ENCODE measurements at places on chromosomes 4 and X.

DNA sequence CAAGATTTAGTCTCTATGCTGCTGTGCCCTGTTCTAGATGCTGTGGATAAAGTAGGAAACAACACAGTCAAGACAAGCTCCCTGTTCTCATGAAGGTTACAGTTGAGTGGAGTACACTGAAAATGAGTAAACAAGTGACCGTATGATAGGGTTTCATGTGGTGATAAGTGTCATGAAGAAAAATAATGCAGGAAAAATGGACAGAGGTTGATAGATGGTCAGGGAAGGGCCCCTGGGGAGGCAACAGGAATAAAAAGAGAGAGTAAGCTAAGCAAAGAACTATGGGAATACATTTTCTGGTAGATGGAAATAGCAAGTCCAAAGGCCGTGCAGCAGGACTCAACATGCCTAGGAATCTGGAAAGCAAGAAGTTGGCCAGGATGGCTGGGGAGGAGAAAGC is 394.0 kb downstream of the DTHD1 start:
- no peak for DNase-seq

DNA sequence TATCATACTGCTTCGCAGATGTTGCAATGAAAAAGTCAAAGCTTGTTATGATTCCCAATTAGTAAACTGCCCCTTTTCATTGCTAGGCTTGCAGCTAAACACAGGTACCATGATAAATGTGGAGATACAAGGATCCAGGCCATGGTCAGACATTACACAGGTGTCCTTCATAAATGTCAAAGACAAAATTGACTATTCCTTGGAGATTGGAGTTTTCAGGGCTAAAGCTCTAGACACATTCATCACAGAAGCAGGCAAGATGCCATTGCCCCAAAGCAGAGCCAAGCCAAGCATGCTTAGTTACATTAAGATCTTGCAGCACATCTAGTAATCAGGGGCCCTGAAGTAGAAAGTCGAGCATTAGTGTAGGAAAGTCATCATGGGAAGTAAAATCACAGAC is 111.3 kb upstream of the INTU start:
- no peak for DNase-seq

DNA sequence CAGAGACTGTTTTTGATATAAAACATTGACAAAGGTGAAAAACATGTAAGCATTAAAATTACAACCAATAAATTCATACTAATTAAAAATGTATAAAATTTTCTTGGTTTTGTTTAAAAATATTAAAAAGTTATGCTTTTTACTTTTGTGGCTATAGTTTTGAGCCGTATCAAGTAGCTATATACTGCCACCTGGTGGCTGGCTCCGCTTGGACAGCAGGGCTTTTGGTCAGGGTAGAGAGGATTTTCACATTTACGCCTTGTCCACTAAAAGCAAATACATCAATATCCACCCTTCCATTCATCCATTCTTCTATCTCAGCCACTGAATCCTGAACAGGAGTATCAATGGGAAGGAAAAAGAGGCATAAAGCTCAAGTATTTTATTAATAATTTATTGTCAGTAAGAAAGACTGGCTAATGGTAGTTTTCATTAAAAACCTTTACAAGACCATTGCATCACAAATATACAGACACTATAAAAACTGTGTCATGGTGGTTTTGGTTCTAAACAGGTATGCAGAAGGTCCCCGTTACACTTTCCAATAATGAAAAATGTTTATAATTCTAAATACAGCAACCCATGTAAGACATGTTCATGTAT is 32.1 kb upstream of the MTNR1A start:
- peak; percentile 13 for DNase-seq

- no peak for DNase-seq
These were observed 587.6 kb upstream of the DIPK2B start for GRCh38 chrX:45788315-45788714.

- no peak for DNase-seq
These were observed 48.1 kb upstream of the BCOR start for GRCh38 chrX:40145923-40146261.

- DNase-seq: no peak
These were observed 33.6 kb upstream of the MXD4 start for GRCh38 chr4:2295500-2295899.

DNA sequence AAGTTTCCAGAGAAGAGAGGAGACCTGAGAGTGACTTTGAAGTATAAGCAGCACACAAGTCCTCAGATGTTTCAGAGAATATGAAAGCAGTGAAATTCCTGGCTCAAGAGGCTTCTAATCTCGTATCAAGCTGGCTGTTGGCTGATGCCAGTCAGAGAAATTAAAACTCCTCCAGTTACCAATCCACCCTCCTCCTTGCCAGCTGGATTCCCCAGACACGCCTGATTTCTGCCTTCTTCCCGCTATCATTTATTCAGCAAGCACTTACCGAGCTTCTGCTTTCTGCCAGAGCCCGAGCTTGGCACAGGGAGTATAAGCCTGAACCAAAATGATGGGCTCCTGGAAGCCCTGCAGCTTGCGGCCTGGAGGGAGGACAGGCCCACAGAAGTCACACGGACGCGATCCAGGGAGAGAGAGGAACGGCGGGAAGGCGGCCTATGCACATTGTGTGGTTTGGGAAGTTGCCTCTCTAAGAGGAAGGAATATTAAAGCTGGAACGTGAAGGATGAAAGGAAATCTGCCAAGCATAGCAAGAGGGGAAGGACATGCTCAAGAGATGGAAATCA is 102.4 kb upstream of the TBL1X start:
- no peak for DNase-seq

- no peak for DNase-seq
These were observed 15.3 kb upstream of the ANXA5 start for GRCh38 chr4:121712001-121712651.

DNA sequence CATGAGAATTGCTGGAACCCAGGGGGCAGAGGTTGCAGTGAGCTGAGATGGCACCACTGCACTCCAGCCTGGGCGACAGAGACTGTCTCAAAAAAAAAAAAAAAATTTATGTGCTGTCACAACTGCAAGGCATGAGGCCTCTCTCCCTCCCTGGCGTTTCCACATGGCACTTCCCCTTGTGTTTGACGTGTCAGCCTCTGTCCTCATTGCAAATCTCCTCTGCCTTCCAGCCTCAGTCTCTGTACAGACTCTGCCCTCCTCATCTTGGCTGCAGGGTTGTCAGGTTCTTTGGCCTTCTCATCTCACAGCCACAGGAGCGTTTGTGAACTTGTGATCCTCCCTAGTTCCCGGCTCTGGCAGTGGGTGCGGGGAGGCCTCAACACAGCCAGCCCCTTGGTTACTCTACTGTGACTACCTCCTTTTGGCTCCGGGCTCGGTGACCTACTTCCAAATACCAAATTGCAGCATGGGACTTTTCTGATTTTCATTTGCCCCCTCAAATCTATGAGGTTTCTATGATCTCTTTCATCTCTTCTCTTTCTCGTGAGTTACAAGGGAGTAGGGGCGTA is 250.0 kb downstream of the CBR4 start:
- DNase-seq: no peak

GRCh38 chr4:185743722-185744487 is 68.1 kb downstream of the SORBS2 start:
- DNase-seq: no peak

- no peak for DNase-seq
These were observed 50.6 kb downstream of the NHS start for GRCh38 chrX:17425551-17425950.

DNA sequence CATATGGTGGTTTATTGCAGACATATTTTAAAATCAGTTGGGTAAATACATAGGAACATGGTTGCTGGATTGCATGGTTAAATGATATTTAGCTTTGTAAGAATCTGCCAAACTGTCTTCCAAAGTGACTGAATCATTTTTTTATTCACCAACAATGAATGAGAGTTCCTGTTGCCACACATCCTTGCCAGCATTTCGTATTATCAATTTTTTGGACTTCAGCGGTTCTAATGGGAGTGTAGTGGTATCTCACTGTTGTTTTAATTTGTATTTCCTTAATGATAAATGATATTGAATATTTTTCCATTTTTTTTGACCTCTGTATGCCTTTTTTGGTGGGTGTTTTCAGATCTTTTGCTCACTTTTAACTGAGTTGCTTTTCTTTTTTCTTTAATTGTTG is 1.4 kb upstream of the MTHFD2L start:
- no peak for DNase-seq

- DNase-seq: no peak
These were observed 59.3 kb downstream of the AFM start for GRCh38 chr4:73540826-73541225.

DNA sequence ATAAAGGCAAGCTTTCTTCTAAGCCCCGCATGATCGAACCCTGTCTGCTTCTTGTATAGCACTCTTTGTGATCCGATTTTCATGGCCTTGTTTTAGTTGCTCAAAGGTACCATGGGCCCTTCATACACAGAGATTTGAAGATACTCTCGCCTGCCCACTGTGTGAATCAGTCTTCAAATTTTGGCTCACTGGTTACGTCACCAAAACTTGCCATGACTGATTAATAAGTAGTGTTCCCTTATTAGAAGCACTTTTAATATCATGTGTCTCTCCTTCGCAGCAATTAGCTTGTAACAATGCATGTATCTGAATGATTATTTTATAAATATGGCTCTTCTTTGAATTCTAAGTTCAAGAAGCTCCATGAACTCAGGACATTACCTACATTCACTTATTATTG is 880.5 kb downstream of the STPG2 start:
- DNase-seq: no peak

DNA sequence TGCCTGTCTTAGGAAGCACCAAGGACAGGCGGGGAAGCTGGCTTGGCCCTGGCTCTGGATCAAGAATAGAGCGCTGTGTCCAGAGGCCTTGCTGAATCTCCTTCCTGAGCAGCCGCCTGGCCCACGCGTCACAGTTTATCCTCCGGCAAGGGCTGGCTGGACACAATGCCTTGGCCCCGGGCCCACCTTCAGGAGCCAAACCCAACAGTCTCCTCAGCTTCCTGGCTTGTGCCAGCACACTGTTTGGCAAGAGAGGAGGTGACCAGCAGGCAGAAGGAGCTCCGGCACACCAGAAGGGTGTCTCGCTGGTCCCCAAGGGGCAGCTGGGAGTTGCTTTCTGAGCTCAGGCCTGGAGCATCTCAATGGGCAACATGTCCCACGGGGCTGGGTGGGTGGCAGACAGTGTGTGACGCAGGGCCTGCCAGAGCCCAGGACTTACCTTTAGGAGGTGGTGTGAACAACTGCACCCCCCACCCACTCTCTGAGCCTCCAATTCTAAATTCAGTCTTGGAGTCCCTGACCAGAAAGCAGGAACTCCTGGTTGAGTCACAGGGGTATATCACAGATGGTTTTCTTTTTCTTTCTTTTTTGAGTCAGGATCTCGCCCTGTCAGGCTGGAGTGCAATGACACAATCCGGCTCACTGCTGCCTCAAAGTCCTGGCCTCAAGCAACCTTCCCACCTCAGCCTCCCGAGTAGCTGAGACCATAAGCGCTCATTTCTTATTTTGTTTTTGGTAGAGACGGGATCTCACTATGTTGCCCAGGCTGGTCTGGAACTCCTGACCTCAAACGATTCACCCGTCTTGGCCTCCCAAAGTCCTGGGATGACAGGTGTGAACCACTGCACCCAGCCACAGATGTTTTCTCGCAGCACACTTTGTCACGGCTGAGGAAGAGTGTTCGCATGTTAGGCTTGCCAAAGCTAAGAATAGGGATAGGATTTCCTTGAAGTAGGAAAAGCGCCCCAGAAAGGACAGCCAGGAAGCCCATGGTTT is 361.2 kb downstream of the BCOR start:
- DNase-seq: no peak

GRCh38 chrX:12234534-12235329 is 96.5 kb downstream of the FRMPD4 start:
- no peak for DNase-seq

DNA sequence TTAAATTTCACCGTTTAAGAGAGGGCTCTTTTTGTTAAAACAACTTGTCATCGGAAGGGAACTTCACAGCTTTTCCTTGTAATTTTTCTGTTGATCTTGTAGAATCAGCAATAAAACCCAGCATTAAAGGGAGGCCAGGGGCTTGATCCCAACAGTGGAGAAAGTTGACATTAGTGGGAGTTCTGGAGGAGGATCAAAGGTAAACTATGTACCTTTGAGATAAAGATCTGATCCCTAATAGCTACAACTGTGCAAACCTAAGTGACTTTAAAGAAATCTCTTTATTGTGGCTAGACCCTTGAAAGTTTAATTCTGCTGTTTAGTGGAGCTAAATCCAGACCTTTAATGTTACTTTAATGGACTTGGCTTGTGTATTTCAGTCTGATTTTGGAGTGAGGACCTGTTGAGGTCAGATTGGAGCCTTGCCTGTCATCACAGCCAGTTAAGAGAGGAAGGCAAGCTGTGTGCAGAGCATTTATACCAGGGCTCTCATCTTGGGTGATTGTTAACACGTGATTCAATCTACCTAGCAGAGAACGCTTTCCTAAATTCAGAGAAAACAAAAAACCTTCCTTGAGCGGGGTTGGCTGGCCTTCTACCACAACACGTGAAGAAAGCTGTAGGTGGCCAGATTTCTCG is 1.7 kb downstream of the DOCK11 start:
- no peak for DNase-seq

GRCh38 chrX:17732138-17732783 is 5.0 kb upstream of the SCML1 start:
- no peak for DNase-seq

GRCh38 chrX:24648495-24648894 is 1.3 kb upstream of the PCYT1B start:
- DNase-seq: no peak

- DNase-seq: no peak
These were observed 539.1 kb upstream of the MAGEB18 start for GRCh38 chrX:25599061-25599460.

DNA sequence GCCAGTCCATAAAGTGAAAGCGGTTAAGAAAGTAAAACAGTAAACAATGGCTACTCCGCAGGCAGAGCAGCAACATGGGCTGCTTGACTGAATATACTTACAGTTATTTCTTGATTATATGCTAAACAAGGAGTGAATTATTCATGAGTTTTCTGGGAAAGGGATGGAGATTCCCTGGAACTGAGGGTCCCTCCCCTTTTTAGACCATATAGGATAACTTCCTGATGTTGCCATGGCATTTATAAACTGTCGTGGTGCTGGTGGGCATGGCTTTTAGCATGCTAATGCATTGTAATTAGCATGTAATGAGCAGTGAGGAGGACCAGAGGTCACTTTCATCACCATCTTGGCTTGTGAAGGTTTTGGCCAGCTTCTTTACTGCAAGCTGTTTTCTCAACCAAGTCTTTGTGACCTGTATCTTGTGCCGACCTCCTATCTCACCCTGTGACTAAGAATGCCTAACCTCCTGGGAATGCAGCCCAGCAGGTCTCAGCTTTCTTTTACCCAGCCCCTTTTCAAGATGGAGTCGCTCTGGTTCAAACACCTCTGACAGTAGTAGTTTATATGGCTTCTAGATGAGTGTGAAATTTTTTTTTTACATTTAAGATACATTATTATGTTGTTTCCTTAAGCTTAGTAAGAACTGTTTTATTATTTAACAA is 514.8 kb upstream of the TENM3 start:
- no peak for DNase-seq

All from activated T-helper 1 cell treated with Interleukin-2 at 50 U/mL for 16 hours (primary cell).